ENCODE measurements at places on chromosomes 2 and 18. TPM values are rescaled to one million over a fixed set of nuclear protein-coding genes. Genes with fewer than 3 reads are reported as not detected.

DNA sequence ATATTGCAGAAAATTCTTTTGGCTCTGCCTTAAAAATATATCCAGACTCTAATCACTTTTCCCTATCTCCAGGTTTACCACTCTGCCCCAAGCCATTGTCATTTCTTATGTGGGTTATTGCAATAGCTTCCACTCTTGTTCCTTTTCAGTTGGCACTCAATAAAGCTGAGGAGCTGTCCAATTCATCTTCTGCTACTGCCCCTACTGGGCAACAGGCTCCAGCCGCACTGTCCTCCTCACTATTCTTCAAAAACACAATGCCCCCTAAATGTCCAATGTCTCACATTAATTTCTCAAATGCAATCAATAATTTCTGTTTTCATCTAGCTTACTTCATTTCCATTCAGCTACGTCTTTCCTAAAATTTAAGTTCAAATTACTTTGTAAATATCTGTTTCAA lies 1262.5 kb upstream of the CDH2 start:
- DNase-seq, result no peak

DNA sequence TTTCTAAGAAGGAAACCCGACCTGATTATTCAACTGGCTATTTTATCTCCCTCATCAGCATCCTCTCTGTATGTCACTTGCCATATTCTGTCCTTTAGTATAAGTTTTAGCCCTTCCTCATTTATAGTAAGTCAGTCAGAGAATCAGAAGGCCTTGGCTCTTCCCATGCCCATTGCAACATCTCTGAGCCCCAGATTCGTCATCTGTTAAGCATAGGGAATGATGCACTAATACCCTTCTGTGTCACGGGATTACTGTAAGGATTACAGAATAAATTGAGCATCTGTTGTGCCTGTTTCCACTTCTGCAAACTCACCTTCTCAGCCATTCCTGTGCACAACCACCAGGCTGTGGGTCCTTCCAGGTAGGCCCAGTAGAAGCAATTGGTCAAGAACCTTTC lies 258.1 kb upstream of the RAB12 start:
- DNase-seq, result no peak

DNA sequence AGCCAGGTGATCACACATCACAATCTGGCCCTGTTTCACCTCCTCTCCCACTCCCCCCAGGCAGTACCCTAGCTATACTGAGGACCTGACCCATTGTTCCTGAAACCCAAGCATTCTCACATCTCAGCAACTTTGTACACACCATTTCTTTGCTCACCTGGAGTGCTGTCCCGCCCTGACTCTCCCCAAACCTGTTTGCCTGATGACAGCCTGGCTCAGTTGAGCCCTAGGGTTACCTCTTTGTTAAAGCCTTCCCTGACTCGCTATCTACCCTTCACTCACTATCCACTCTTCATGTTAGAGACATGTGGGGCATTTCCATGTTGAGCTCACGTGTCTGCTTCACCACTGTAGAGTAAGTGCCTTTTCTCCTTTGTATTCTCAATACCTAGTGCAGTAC lies 49.1 kb downstream of the GREB1L start:
- no peak for DNase-seq

GRCh38 chr2:168529054-168529833 lies 73.2 kb downstream of the CERS6 start:
- no peak for DNase-seq

- DNase-seq, result no peak
Observed at GRCh38 chr18:28791101-28791500, 614.2 kb upstream of the CDH2 start.

GRCh38 chr2:177724398-177725287 lies 332.1 kb downstream of the AGPS start:
- peak; percentile 27 for DNase-seq

GRCh38 chr2:12008425-12009061 lies 262.1 kb downstream of the LPIN1 start:
- no peak for DNase-seq

- no peak for DNase-seq
Observed at GRCh38 chr2:152452256-152452973, 117.4 kb downstream of the FMNL2 start.

DNA sequence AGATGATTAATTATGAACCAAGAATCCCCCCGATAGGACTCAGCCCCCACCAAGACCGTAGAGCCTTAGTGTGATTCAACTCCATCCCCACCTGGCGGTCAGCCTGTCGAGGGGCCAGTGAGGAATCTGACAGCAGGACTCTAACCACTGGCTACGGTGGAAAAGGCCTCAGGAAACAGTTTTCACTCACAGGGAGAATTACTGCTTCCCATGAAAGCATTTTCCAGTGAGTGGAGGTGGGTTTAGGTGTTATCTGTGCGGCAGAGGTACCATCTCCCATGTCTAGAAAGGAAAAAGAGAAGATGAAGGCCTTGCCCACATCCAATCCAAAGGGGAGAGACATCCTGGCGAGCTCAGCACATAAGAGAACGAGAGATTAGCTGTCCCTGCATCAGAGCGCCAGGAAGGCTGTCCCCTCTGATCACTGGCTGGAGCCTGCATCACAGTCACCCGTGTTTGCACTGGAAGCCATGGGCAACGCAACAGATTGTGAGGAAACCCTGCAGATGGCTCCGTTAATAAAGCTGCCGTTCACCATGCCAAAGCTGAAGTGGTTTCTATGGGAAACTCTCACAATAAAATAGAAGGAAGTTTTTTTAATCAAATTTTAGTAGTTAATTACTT lies 22.3 kb downstream of the COX7A2L start:
- no peak for DNase-seq

DNA sequence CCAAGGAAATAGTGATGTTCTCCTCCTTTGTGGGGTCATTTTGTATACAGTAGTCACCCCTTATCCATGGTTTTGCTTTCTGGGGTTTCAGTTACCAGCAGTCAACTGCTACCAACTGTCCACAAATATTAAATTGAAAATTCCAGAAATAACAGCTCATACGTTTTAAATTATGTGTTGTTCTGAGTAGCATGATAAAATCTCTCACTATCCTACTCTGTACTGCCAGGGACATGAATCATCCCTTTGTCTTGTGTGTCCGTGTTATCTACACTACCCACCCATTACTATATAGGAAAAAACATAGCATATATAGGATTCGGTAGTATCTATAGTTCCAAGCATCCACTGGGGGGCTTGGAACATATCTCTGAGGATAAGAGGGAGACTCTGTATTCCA lies 120.9 kb upstream of the DCC start:
- no peak for DNase-seq

- DNase-seq, result no peak
Observed at GRCh38 chr2:23502096-23502495, 117.1 kb downstream of the KLHL29 start.

- DNase-seq, result no peak
Observed at GRCh38 chr2:189318761-189319160, 122.5 kb upstream of the WDR75 start.

DNA sequence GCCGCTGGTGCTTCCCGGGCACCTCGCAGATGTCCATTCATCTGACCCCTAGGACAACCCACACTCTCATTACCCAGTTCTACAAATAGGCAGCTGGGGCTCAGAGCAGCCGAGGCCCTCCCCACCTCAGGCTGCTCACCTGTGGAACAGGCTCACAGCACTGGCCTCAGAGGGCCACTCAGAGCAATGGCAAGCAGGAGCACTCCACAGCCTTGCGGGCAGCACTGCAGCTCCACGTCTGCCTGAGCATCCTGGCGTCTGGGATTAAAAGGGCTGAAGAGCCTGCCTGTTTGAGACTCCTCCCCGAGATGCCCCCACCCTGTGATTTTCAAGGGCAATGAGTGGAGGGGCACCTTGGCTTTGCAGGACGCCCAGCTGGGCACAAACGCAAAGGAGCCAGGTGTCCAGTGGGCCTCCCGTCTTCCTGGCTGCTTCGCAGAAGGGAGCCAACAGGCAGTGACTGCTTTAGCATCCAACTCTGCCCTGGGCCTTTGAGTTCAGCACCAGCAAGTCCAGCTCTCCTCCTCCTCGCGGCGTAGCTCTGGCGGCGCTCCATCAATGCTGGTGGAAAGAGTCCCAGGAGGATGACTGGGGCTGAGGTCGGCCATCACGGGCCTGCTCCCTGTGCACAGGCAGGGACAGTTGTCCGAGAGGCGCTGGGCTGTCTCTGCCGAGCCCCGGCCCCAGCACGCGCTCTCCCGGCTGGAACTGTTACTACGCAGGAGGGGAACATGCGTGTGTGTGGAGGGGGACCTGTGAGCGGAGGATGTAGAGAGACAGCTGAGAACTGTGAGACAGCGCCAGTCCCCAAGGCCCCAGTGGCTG lies 297.2 kb downstream of the NDUFA10 start:
- no peak for DNase-seq

DNA sequence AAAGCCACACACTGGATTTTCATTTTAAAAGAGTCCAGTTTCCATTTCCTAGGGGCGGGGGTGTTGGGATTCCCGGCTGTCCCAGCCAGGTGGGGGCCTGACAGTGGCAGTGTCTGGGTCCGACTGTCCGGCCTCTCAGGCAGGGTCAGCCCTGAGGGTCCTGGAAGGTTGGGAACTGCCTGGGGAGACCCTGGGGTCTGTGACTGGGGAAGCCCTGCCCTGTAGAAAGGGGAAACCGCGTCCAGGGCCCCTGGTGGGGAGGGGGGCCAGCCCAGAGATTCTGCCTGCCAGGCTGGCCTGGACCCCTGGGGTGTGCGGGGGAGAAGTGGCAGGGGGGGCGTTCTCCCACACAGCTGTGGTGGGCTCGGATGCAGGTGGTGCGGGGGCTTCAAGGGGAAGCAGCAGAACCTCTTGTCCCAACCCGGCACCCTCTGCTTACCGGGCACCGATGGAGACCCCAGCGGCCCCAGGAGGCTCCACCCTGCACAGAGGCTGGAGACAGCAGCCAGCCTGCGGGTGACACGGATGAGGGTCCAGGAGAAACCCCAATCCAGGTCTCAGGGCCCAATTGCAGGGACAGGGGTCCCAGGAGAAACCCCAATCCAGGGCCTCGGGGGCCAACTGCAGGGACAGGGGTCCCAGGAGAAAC lies 4.9 kb downstream of the RTP5 start:
- no peak for DNase-seq

DNA sequence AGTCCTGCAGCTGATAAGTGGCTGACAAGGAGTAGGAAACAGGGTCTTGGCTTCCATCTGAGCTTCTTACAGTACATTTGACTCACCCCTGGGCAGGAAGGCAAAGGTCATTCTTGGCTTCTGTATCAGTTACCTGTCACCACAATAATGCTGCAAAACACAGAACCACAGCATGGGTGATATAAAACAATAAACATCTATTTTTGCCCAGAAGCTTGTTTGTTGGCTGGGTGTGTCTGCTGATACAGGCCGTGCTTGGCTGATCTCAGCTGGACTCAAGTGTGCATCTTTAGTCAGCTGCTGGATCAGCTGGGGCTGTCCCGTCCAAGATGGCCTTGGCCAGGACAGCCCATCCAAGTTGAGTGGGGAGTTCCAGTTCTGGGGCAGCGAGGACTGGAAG lies 34.7 kb downstream of the ONECUT2 start:
- no peak for DNase-seq

DNA sequence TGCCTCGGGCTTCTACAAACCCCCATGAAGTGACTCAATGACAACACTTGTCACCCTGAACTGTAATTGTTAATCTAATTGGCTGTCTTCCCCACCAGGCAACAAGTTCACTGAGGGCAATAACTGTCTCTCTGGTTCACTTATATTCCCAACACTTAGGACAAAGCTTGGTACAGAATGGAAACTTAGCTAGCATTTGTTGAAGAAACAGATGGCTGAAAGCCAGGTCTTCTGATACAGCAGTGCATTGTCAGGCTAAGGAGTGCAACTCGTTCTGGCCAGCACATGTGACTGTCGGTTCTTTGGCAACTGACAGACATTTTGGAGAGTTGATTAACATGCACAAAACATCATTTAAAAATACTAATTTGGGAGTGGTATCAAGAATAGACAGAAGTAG lies 14.6 kb upstream of the DNAJC27 start:
- DNase-seq, result no peak

DNA sequence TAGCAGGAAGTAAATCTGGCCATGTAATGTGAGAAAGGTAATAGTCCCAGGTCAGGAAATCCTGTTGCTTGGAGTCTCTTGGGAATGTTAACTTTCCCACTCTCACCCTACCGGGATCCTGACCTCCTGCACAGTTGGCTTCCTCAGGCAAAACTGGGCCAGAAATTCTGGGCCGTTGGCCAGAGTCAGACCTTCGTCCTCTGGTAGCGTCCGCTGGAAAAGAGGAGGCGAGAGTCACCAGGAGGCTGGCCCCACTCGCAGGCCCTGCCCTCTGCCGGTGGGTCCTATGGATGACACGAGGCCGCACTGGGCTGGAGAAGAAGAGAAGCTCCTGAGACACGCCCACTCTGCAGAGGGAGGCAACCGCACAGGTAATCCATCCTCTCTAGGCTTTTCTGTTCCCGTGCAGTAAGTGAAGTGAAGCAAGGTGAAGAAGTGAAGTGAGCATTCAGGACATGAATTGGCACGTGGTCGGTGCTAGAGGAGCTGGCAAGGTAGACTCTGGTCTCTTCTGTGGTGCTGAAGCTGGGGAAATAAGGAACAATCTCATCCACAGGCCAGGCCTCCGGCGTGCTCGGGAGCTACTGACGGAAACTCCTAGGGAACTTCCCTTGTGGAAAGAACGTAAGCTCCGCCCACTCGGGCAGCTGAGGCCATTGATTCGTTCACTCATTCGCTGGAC lies 182.7 kb upstream of the GLI2 start:
- peak; percentile 84 for DNase-seq

DNA sequence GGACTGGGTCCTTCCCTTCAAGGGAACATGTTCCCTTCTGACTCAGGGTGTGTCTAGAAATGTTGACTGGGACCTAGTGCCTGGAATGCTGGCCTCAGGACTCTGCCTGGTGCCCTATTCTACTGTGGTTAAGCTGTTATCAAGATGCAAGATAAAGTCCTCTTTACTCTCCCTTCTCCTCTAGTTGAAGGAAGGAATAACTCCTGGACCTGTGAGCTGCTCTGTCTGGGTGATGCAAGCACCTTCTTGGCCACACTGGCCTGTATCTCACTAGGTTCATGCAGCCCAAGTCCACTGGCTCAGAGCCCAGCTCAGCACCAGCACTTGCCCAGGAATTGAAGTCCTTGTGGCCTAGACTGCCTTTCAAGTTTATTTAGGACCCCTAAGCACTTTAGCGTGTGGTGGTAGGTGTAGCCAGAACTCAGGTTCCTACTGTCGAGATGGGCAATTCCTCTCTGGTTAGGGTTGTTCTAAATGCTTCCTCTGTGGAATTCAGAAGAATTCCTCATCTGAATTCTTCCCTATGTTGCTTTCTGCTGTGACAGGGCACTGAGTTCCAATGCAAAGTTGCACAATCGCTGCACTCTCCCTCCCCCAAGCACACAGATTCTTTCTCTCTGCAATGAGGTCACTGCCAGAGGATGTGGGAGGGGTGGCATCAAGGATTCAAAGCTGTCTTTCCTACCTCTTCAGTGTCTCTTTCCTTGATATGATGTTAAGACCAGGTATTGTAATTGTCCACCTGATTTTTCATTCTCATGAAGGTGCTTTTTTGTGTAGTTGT lies 54.7 kb downstream of the VWC2L start:
- DNase-seq, result no peak

Gene C2orf80
- total RNA-seq, result not detected

Gene GPR75
- 1.2 TPM for total RNA-seq

Gene PJVK
- total RNA-seq, result 2.6 TPM

Gene ZNF516
- total RNA-seq, result 32.0 TPM

Gene CDK5R2
- 0.44 TPM for total RNA-seq

All from HCT116 (cell line).